ENCODE measurements at places on chromosomes 11 and 22. TPM values are rescaled to one million over a fixed set of nuclear protein-coding genes. Genes with fewer than 3 reads are reported as not detected.

GRCh38 chr11:128532016-128532571, 55.3 kb downstream of the ETS1 start:
- H3K36me3 ChIP-seq: no peaks in the 10 kb centered on the region
- peak; percentile 54 for DNase-seq

DNA sequence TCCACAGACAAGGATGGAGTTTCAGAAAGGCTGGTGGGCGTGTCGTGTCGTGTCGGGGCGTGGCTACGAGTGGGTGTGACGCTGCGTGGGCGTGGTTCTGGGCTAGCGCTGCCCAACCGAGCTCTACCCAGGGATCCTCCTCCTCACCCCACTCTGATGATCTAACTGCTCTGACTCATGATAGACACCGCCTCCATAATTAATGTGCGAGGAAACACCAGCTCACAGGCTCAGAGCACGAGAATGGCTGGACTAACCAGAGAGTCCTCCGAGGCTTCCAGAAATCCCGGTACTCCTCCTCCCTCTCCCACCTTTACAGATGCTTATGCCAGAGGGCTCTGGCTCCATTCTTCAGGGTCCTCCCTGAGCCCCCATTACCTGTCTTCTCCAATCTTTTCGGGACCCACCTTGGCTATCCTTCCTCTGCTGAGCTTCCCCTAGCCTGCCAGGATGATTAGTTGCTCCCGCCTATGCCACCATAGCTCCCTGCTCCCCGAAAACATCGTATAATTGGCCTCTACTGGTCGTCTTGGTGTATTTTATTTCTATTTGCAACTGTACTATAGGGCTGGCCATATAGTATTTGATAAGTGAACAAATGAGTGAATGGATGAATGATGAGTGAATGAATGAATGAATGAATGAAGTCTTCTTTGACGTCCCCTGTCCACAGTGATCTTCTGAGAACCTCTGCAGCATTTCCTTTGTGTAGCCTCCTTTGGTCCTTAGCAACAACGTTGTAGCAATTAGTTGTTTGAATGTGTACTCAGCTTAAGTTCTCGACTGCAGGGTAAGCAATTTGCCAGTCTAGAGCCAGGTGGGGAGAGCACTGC, 21.7 kb downstream of the TMPRSS13 start:
- H3K27me3 ChIP-seq: no peaks in the 10 kb centered on the region
- peak; percentile 89 for DNase-seq
- H3K4me3 ChIP-seq: no peak overlapping the region
- no peaks in the 10 kb centered on the region for H3K36me3 ChIP-seq
- H3K27ac ChIP-seq: peak overlapping the region; percentile 24

DNA sequence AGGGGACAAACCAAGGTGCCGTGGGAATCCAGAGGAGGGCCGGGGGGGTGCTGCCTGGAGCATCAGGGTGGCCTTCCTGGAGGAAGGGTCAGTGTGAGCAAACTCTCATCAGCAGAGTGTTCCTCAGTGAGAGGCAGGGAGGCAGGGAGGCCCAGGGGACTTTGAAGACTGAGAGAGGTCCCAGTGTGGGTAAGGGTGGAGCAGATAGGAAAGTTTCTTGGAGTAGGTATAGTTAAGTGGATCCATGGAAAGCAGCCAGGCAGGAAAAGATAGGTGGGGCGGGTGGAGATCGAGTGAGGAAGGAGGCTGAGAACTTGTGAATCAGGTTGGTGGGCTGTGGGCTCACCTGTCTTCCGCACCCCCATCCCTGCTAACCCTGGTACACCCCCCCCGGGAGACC, 9.3 kb downstream of the UPK3A start:
- H3K36me3 ChIP-seq: no peaks in the 10 kb centered on the region
- H3K4me1 ChIP-seq: peaks cover 10% of the 10 kb centered on the region
- DNase-seq: no peak
- no peak overlapping the region for H3K27ac ChIP-seq
- no peak overlapping the region for H3K4me3 ChIP-seq

Gene PTGDR2
- total RNA-seq: 0.62 TPM

DNA sequence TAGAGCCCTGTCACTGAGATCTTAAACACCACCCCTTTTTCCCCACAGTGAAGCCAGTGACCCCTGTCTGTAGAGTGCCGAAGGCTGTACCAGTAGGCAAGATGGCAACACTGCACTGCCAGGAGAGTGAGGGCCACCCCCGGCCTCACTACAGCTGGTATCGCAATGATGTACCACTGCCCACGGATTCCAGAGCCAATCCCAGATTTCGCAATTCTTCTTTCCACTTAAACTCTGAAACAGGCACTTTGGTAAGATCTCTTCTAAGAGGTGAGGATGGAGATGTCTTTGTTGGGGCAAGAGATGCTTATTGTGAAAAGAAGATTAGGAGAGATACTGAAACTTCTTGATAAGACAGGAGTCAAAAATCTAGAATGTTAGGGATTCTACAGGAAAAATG, 75.9 kb downstream of the JAM3 start:
- H3K36me3 ChIP-seq: peaks cover 62% of the 10 kb centered on the region
- no peaks in the 10 kb centered on the region for H3K27me3 ChIP-seq
- no peaks in the 10 kb centered on the region for H3K4me1 ChIP-seq
- no peak overlapping the region for H3K4me3 ChIP-seq

GRCh38 chr11:14764579-14765527, 121.2 kb downstream of the PDE3B start:
- peak; percentile 11 for DNase-seq
- no peaks in the 10 kb centered on the region for H3K36me3 ChIP-seq
- H3K27ac ChIP-seq: no peak overlapping the region
- H3K27me3 ChIP-seq: no peaks in the 10 kb centered on the region

Measured in muscle of leg (tissue), 16 donors.